Posterior vena cava (tissue), 2 donors: ENCODE measurements at places on chromosomes 11 and 22. TPM values are rescaled to one million over a fixed set of nuclear protein-coding genes. Genes with fewer than 3 reads are reported as not detected.

NELL1 gene
- not detected for total RNA-seq

OR4A16 gene
- not detected for total RNA-seq

NRGN gene
- 5.1 TPM for total RNA-seq

GRCh38 chr11:108758458-108758857 lies 93.6 kb downstream of the DDX10 start:
- DNase-seq = no peak

GRCh38 chr11:110235966-110236365 lies 60.4 kb downstream of the RDX start:
- no peak for DNase-seq

GRCh38 chr11:126157326-126158030 lies 54.0 kb downstream of the RPUSD4 start:
- DNase-seq = no peak

- no peak for DNase-seq
These were observed 591.4 kb downstream of the ETS1 start for GRCh38 chr11:127995921-127996320.

- DNase-seq = no peak
These were observed 144.6 kb downstream of the SNX19 start for GRCh38 chr11:130771708-130772107.

DNA sequence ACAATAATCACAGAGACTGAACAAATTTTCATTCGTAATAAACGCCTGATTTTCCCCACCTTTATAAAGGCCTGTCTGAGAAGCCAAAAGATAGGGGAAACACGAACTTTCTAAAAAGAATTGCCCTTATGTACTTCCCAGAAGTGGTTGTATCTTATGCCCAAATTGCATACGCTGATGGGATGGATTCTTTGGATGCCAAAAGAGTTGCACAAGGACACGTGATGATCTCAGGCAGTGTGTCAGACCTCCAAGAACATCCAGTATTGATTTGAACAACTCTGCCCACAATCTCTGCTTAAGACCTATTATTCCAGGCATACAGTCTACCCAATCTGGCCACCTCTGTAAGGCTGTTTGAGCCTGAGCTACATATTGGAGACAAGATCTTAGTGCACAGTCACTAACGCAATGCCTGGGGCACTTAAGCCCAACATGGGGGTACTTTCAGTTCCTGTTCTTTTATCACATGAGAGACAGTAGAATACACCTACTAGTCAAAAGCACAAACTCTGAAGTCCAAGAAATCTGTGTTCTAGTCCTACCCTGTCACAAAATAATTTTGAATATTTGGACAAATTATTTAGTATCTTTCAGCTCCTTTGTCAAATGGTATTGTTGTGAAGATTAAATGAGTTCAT lies 38.9 kb downstream of the OR10A6 start:
- no peak for DNase-seq
